ENCODE measurements at places on chromosomes 12 and 14.

DNA sequence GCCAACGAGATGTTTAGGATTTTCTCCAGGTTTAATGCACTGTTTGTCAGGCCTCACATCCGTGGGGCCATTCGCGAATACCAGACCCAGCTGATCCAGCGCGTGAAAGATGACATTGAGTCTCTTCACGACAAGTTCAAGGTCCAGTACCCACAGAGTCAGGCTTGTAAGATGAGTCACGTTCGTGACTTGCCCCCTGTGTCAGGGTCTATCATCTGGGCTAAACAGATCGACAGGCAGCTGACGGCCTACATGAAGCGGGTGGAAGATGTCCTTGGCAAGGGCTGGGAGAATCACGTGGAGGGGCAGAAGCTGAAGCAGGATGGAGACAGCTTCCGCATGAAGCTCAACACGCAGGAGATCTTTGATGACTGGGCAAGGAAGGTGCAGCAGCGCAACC lies 21.6 kb downstream of the DYNC1H1 start:
- DNase-seq, result no peak

DNA sequence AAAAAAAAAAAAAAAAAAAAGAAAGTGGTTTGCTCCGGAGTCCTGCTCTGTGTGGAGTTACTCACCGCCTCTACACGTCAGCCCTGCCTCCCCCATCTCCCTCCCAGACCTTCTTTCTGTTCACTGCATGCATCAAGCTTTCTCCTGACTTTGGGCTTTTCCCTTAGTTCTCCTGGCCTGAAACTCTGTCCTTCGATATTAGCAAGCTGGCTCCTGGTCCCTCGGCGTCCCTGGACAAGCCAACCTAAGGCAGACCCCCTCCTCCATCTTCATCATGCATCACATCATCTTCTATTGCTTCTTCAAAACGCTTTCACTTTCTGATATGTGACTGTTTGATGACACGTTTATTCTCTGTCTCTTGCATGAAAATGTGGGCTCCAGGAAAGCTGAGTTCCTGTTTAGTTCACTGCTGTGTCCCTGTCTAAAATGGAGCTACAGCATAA lies 40.6 kb downstream of the SLC15A4 start:
- no peak for DNase-seq

DNA sequence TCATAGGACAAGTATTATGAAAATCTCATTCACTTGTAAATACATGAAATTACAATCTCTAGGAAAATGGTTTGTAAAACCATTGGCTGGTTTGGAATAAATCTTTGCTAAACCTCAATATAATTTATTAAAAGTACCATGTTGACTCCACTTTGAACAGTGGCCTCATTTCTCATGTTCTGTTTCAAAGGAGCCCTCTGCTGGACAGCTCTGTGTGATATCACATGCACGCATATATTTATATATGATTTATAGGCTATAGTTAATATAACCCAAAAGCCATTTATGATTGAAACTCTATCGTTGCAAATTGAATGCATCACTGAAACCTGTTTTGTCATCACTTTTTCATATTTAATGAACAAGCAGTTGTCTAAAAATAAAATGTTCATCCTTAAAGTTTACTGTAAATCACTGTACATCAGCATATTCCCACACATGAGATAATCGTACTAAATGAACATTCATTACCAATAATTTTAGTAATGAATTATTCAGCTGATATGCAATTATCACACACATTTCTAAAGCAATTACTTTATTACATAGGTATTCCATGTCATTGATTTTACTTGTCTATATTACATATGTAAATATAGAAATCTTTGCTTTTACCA lies 493.8 kb downstream of the NPAS3 start:
- DNase-seq, result no peak

DNA sequence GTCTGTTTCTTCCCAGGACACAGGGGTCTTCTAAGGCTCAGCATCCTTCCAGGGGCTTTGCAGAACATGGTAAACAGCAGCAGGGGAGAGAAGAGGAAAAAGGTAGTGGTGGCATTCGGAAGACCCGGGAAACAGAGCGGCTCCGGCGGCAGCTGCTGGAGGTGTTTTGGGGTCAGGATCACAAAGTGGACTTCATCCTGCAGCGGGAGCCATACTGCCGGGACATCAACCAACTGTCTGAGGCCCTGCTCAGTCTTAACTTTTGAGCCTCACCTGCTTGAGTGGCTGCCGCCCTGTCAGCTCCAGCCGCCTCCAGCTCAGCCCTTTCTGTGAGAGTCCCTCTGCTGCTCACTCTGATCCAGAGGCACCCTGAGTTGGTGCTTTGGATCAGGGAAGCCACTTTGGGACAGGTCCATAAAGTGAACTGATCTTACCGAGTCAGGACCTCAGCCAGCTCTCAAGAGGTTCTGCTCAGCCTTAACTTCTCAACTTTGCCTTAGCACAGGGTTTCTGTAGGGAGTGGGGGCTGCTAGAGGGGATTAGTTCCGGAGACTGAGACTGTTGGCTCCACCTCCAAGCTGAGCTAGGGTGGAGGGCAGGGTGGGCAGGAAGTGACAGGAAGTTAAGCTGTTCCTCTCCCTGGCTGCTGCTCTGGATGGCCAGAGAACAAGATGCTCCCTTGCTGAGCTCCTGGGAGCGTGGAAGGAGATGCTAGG lies 5.4 kb downstream of the SDR39U1 start:
- no peak for DNase-seq

DNA sequence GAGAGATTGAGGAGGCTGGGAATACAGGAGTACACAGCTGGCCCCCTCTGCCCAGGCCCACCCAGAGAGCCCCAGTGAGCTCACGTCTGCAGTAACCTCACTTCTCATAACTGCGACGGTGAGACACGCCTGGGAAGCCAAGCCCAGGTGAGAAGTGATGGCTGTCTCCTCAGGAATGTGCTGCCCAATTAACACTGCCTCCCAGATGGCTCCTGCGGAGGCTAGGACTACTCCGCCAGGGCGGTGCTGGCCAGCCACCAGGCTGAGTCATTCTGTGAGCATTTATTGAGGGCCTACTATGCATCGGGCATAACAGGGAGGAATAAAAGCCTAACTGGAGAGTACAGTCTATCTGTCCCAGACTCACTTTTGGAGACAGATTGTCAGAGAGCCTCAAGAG lies 9.3 kb upstream of the TMEM106C start:
- DNase-seq, result no peak

DNA sequence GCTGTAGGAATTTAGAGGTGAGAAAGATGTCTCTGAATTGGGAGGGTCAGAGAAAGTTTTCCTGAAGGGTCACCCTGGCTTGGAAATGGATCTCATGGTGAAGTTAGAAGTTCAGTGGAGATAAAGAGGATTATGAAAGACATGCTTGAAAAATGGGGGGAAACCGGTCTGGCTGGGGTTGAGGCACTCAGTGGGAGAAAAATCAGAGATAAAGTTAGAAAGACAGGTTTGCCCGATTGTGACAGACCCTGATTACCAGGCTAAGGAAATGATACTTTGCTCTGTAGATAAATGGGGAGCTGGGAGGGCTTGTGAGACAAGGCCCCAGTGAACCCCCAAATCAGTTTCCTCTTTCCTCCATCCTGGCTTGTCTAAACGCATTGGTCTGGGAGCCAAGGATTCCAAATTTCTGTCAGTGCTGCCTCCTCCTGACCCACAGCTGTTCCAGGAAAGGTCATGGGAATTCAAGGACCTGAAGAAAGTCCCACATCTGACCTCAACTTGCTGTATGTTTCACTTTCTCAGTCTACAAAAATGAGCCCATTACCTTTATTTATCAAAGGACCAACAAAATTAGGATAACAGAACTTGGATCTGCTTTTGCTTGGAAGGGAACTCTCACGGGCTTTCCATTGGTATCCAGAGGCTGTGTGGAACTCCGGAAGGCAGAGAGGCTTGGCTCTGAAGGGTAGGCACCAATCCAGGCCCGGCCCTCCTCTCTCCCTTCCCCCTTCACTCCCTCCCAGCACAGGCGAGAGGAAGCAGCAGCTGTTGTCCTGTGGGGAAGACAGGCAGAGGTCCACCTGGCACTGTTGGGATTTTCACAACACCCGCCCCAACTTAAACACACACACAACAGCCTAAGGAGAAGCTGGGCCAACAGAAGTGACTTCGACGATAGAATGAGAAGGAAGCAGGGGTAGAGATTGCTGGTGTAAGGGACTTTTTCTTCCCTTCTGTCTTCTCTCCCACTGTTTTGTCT lies 3.4 kb upstream of the RNASE7 start:
- no peak for DNase-seq

- DNase-seq, result no peak
These were observed 236.6 kb upstream of the NPAS3 start for GRCh38 chr14:32702088-32702487.

DNA sequence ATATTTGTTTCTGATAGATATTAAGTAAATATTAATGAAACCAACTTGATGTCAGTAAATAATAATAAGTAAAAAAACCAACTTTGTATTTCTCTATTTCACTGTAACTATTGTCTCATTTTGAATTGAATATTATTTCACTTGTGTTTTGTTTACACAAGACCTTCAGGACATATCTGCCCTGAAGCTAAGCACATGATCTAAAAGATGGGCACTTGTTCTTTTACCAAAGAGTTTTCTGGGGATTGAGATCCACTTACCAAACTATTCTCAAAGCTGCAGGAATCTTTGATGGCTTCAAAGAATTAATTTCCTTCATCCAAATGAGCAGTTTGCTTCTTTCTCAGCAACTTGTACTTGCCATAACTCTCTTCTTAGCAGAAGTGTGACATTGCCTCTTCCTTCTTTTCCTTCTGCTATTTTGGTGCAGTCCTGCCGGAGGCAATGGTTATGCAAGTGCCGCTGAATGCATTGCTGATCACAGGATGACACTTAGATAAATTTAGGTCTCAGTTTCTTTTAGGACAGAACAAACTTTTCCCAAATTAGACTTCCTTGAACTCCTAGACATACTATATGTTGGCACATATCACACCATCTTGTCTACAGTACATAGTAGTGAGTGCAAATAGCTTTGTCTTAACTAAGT lies 9.2 kb downstream of the FAR2 start:
- no peak for DNase-seq

DNA sequence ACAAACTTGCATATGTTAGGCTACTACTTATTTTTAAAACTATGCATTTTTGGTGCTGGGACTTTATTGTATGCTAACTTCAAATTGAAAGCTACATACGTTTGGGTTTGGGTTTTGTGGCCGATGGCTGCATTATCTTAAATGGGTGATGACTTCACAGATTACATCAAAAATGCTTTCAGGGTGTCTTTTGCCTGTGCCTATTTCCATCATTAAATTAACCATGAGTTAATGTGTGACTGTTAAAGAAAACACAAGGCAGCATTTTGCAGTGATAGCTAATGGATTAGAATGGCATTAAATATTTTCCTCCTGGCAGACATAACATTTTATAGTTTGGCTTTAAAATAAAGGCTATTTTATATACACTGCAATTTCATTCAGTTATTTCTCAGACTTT lies 352.3 kb downstream of the EGLN3 start:
- DNase-seq, result no peak

DNA sequence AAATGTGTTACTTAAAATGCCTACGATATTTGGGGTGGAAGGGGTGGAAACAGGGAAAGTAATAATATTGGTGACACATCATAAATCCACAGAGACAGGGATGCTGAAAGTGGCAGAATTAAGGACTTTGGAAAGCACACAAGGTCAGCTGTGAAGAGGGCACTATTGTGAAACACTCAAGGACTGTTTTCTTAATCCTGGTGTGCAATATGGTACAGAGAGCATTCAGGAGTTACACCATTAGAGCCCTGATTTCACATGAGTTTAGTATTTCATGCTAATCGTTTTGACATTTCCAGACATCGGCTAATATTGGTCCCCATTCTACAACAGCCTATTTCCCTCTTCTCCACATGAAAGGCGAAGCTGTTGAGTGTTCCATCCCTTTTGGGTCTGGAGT lies 219.2 kb downstream of the MSRB3 start:
- no peak for DNase-seq

DNA sequence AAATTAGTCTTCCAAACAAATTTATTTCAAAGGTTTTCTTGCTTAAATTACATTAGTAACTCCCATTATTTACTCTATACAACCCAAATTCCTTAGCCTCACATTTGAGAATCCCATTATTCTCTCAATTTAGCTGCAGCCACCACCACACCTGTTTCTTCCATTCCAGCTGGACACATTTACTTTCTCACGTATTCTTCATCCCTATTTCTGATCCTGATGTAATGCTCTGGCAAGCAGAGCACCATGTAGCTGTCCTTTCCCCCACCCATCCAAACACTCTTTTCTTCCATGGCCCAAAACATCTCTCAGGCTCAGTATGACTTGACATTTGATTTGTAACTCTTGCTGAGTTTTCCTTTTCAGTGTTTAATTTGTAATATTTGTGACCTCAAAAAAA lies 240.2 kb upstream of the CLEC14A start:
- no peak for DNase-seq

- DNase-seq, result no peak
These were observed 75.2 kb downstream of the LRRC74A start for GRCh38 chr14:76901171-76902055.

GRCh38 chr14:76089575-76089974 lies 62.1 kb upstream of the GPATCH2L start:
- DNase-seq, result no peak

- no peak for DNase-seq
These were observed 309.1 kb downstream of the NRXN3 start for GRCh38 chr14:78479127-78479780.

DNA sequence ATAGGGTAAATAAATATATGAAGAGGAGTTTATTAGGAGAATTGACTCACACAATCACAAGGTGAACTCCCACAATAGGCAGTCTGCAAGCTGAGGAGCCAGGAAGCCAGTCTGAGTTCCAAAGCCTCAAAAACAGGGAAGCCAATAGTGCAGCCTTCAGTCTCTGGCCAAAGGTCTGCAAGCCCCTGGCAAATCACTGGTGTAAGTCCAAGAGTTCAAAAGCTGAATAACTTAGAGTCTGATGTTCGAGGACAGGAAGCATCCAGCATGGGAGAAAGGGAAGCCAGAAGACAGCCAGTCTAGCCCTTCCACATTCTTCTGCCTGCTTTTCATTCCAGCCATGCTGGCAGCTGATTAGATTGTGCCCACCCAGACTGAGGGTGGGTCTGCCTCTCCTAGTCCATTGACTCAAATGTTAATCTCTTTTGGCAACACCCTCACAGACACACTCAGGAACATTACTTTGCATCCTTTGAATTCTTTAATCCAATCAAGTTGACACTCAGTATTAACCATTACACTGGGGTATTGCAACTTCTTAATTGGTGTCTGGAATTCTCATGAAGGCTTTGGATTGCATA lies 736.5 kb upstream of the LMO3 start:
- DNase-seq, result no peak

GRCh38 chr14:99042381-99043266 lies 229.4 kb downstream of the BCL11B start:
- no peak for DNase-seq

- no peak for DNase-seq
These were observed 425.8 kb downstream of the NPAS3 start for GRCh38 chr14:33364466-33364865.

- DNase-seq, result no peak
These were observed 89.9 kb upstream of the DCN start for GRCh38 chr12:91272461-91273063.

DNA sequence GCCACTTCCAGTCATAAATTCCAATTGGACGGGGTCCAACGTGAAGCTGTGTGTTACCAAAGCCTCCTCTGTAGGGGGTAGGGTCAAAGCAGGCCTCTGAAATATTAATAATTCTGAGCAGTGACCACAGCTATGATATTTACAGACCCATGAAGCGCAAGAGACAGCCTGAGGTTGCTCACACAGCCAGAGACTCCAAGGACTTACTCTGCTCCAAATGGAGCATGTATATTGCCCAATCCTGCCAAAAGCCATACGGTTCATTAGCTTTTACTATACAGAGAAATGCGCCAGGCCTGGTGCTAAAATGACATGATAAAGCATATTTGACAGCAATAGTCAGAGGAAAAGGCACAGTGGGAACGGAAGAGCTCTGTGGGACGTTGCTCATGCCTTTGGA lies 151.3 kb downstream of the PAH start:
- DNase-seq, result no peak
